HepG2 (cell line): ENCODE measurements at places on chromosomes 5 and 9. TPM values are rescaled to one million over a fixed set of nuclear protein-coding genes. Genes with fewer than 3 reads are reported as not detected.

GRCh38 chr9:129336601-129337331 lies 158.7 kb upstream of the IER5L start:
- H3K4me3 ChIP-seq = no peak overlapping the region
- no peaks in the 10 kb centered on the region for H3K27me3 ChIP-seq
- H3K36me3 ChIP-seq = no peaks in the 10 kb centered on the region
- H3K27ac ChIP-seq = no peak overlapping the region

CDH9 gene
- total RNA-seq = 0.24 TPM in 1 of 2 replicates, not detected in the other

GRCh38 chr5:1510631-1511030 lies 13.1 kb downstream of the LPCAT1 start:
- no peak for DNase-seq
- no peaks in the 10 kb centered on the region for H3K27me3 ChIP-seq
- H3K36me3 ChIP-seq = peaks cover 52% of the 10 kb centered on the region
- H3K27ac ChIP-seq = no peak overlapping the region
- H3K4me1 ChIP-seq = peaks cover 34% of the 10 kb centered on the region

DNA sequence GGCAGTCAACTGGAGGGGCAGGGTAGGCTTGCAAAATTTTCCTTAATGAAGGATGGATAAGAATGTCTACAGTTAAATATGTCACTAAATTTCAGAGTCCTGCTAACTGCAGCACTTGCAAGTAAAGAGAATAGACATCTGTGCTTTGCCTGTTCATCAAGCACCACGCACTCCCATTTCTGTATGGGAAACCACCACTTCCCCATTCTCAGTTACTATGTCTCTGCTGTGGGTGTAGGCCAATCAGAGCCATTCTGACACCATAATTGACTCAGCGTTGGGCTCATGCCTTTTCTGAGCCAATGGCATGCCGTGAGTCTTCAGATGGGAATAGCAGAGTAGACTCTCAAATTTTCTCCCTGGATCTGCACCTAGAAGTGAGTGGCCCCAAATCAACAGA lies 247.5 kb downstream of the GABRB2 start:
- H3K4me3 ChIP-seq = no peak overlapping the region
- H3K27me3 ChIP-seq = no peaks in the 10 kb centered on the region
- H3K36me3 ChIP-seq = no peaks in the 10 kb centered on the region
- no peaks in the 10 kb centered on the region for H3K4me1 ChIP-seq
- H3K27ac ChIP-seq = no peak overlapping the region
- no peak for DNase-seq

ADGRD2 gene
- not detected in 2 replicates for total RNA-seq

DNA sequence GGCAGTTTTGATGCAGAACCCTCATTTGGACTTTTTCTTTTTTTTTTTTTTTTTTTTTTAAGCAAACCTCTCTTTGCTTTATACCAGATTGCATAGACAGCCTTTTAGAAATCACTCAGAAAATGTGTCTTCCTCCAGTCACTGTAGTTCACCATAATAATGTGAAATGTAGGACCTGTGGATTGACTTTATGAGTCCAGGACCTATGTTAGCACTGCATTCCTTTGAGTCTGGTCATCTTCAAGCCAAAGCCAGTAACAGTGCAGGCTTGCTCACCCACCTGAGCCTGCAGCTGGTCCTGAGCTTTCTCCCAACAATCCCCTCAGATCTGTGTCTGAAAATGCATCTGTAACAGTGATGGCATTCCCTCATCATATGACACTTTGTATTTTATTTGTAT lies 110.7 kb upstream of the NFIL3 start:
- no peak overlapping the region for H3K27ac ChIP-seq
- DNase-seq = no peak
- no peaks in the 10 kb centered on the region; the same call in 1 of the 2 replicates for H3K27me3 ChIP-seq
- peaks cover 21% of the 10 kb centered on the region for H3K4me1 ChIP-seq
- H3K36me3 ChIP-seq = no peaks in the 10 kb centered on the region
- no peak overlapping the region for H3K4me3 ChIP-seq

DNA sequence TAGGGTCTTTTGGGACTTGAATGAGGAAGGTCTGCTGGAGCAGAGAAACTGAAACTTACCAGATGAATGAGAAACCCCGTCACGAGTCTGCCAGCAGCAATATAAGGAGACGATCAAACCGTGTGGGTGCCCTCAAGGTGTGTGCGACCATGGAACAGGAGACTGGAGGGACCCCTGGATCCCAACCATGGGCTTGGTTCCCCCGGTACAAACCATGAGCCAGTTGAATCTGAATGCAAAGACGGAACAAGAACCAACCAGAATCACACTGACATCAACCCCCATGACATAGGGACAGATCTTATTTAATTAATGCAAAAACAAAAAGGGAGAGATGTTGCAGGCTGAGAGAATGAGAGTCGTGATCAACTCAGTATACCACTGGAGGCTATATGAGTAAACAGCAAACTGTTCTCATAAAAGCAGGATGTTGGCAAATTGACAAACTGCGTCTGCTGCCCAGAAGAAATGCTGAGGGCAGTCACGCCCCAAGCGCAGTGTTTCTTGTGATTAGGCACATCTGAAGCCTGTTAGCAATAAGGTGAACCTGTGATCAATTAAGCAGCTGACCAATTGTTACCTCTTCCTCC lies 475.5 kb upstream of the ACO1 start:
- DNase-seq = no peak
- H3K27ac ChIP-seq = no peak overlapping the region
- H3K4me3 ChIP-seq = no peak overlapping the region
- H3K27me3 ChIP-seq = no peaks in the 10 kb centered on the region
- no peaks in the 10 kb centered on the region for H3K36me3 ChIP-seq

- no peaks in the 10 kb centered on the region for H3K4me1 ChIP-seq
- no peaks in the 10 kb centered on the region for H3K36me3 ChIP-seq
- H3K4me3 ChIP-seq = no peak overlapping the region
- no peak for DNase-seq
These were observed 41.1 kb upstream of the KLF4 start for GRCh38 chr9:107530679-107531078.

DNA sequence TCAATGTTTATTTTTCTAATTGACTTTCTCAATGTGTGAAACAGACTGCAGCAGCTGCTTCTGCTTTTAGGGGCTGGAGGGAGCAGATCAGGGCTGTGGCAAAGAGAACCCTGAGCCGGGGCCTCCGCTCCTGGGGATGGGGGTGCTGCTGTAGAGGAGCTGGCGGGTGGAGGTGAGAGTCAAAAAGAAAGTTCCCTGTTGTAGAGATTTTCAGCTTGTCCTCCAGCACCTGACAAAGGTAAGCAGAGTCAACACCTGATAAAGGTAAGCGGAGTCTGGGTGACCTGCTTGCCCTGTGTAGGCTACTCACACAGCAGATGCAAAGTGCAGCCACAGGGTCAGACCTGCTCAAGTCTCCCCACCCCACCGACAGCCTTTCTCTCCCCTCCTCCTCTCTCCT lies 252.4 kb upstream of the IRX1 start:
- H3K4me3 ChIP-seq = no peak overlapping the region
- no peaks in the 10 kb centered on the region for H3K36me3 ChIP-seq
- no peaks in the 10 kb centered on the region for H3K4me1 ChIP-seq

DNA sequence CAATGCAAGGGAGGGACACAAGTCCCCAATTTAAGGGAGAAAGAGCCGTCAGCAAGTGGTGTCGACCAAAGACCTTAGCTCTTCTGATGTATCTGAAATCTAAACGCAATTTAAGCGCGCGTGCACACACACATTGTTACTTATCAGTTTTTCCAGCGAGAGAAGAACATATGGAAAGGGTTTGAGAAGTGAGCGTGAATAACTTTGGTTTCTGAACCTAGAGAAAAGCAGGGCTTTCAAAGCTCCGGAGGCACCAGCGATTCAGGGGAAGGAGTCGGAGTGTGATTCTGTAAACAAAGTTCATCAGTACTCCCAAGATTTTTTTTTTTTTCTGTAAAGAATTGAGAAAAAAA lies 191.8 kb downstream of the MEF2C start:
- no peaks in the 10 kb centered on the region for H3K36me3 ChIP-seq
- no peak overlapping the region for H3K4me3 ChIP-seq
- H3K4me1 ChIP-seq = no peaks in the 10 kb centered on the region
- H3K27me3 ChIP-seq = peaks cover 79% of the 10 kb centered on the region; the same call in 2 of the 3 replicates

DNA sequence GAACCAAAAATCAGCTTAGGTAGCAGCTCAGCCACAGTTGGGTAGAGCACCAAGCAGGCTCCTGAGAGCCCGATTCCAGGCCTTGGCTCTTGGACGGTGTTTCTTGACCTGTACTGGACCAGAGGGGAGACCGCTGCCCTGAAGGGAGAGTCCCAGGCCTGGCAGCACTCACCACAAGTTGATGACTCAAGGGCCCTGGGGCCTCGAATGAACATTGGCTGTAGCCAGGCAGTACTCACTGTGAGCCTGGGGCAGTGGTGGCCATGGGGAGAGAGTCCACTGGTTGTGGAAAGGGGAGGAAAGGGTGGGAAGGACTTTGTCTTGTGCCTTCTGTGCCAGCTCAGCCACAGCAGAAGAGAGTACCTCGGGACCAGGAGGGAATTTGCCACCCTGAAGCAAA lies 166.1 kb downstream of the EDIL3 start:
- H3K4me1 ChIP-seq = no peaks in the 10 kb centered on the region
- no peak overlapping the region for H3K4me3 ChIP-seq
- no peaks in the 10 kb centered on the region for H3K36me3 ChIP-seq
- DNase-seq = no peak
- no peaks in the 10 kb centered on the region for H3K27me3 ChIP-seq
- H3K27ac ChIP-seq = no peak overlapping the region

DNA sequence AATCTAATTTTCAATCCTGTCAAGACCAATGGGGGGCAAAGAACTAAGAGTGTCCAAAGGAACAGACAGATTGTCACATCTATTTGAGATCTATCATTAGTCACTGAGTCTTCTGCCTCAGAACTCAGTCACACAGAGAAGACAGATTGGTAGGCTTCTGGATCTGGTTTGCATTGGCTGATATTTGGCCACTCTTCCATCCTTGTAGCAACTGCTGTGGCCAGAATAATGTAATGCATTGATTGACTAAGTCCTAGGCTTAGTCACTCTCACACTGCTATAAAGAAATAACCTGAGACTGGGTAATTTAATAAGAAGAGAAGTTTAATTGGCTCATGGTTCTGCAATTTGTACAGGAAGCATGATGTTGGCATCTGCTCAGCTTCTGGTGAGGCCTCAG lies 458.5 kb downstream of the ACTL7B start:
- no peaks in the 10 kb centered on the region for H3K4me1 ChIP-seq
- no peaks in the 10 kb centered on the region for H3K36me3 ChIP-seq
- H3K27ac ChIP-seq = no peak overlapping the region
- no peak for DNase-seq
- no peak overlapping the region for H3K4me3 ChIP-seq

DNA sequence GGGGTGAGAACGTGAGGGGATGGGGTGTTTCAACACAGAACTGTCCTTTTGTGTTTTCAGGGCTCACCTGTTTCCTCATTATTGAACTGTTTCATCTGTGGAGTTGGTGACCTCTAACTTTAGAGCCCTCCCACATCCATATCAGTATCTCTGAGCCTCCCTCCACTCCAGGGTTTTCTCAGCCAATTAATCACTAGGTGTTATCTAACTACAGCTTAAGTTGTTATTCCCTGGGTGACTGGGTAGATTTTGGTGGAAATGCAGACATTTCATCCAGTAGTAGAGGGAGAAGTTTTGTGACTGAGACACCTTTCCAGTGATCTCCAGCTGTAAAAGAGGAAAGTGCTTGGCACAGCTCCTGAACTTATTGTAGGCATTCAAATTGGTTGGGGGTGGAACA lies 23.7 kb downstream of the PPP3R2 start:
- H3K36me3 ChIP-seq = no peaks in the 10 kb centered on the region
- H3K4me3 ChIP-seq = no peak overlapping the region
- DNase-seq = no peak
- H3K27ac ChIP-seq = no peak overlapping the region

GRCh38 chr9:12880406-12881015 lies 105.7 kb downstream of the LURAP1L start:
- no peak for DNase-seq
- H3K27ac ChIP-seq = no peak overlapping the region
- H3K4me1 ChIP-seq = peaks cover 11% of the 10 kb centered on the region
- no peaks in the 10 kb centered on the region for H3K36me3 ChIP-seq
- H3K4me3 ChIP-seq = no peak overlapping the region
